Activated T-helper 1 cell treated with Interleukin-2 at 50 U/mL for 16 hours (primary cell): ENCODE measurements at places on chromosomes 5 and 9.

DNA sequence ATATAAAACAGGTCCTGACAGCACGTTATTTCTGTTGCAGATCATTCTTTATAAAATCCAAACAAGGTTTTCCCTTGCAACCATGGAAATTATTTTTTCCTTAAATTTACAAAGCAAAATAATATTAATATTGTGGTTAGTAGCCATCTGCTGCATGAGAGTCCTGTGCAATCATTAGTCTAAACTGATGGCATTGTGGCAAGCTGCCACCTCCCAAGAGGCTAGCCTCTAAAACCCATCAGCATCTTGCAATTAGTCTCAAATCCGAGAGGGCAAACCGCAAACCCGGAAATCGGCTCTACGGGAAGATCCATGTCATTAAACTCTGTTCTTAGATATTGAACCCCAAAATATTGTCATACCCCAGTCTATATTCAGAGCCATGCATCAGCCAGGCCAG, 11.3 kb upstream of the CDH6 start:
- no peak for DNase-seq

- no peak for DNase-seq
Measured at GRCh38 chr5:72232838-72233237, 87.2 kb downstream of the MRPS27 start.

GRCh38 chr5:16628376-16628775, 11.6 kb upstream of the RETREG1 start:
- no peak for DNase-seq

DNA sequence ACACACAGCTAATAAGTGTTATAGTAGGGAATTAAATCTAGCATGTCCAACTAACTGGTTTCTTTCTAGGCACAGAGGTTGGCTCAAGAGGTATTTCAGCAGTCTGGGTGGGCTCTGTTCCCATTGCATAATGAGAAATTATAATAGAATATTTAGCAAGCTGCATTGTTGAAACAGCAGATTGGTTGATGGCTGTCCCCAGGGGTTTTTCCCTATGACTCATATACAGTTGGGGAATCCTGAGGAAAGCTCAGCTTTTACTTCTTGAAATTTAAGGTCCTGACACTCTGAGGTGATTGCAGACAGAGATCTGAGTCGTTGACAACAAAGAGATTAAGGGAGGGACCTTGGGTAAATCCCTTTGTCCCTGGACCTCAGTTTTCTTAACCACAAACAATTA, 38.3 kb upstream of the TNFSF8 start:
- no peak for DNase-seq

- no peak for DNase-seq
Measured at GRCh38 chr5:177036443-177036842, 13.9 kb downstream of the ZNF346 start.

DNA sequence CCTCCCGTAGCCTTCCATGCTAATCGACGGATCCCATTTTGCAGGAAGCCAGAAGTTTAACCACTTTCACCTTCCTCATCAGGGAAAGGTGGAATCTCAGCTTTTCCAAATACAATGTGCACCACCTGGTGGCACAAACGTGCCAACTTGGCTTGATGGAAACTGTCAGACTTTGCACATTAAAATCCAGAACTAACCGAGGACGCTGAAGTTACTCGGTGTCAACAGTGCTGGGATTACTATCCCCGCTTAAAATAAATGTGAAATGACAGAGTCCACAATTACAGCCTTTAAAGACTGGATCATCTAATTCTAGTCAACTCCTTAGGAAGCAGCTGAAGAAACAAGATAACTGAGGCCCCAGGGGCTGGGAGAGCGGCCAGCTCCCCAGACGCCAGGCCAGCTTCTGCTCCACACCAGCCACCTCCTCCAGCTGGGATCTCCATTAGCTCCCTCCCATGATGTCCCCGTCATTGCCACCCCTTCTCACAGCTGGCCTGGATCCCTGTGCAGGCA, 50.1 kb upstream of the RETREG1 start:
- DNase-seq: no peak

- DNase-seq: no peak
Measured at GRCh38 chr9:4746278-4747030, 5.5 kb upstream of the AK3 start.

DNA sequence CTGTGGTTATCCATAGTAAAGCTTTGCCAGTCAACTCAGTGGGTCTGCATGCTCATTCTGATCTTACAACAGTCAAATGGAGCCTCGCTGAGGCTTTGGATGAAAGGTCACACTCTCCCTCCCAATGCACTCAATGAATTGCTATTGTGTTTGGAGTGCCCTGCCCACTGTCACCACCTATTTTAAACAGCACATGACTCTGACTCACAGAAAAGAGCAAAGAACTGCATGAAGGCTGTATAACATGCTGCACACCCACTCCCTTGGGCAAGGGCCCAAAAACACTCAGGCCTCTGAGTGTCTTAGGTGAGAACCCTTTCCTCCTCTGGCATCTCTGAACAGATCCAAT, 118.7 kb upstream of the CCDC112 start:
- no peak for DNase-seq

- DNase-seq: no peak
Measured at GRCh38 chr9:131876486-131876885, 136.6 kb upstream of the RAPGEF1 start.

- DNase-seq: peak; percentile 35
Measured at GRCh38 chr5:146751781-146752401, 126.7 kb downstream of the PPP2R2B start.

GRCh38 chr5:63563008-63563917, 399.0 kb downstream of the HTR1A start:
- no peak for DNase-seq

- no peak for DNase-seq
Measured at GRCh38 chr5:11324521-11325289, 563.7 kb upstream of the DAP start.

DNA sequence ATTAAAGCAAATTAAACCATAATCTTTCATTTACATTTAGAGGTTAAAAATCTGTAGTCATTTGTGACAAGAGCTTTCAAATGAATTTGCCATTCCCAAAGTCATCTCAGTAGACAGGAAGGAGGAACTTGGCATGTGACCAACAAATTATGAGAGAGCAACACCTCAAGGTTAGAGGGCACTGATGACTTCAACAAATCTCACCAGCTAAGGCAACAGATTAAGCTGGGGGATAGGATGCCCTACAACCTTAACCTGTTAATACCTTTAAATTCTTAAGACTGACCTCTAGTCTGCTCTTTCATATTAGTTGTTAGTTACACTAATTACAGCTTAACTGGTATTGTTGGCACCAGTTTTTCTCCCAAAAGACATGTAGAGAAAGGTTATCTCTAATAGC, 18.4 kb downstream of the POU5F2 start:
- DNase-seq: no peak

DNA sequence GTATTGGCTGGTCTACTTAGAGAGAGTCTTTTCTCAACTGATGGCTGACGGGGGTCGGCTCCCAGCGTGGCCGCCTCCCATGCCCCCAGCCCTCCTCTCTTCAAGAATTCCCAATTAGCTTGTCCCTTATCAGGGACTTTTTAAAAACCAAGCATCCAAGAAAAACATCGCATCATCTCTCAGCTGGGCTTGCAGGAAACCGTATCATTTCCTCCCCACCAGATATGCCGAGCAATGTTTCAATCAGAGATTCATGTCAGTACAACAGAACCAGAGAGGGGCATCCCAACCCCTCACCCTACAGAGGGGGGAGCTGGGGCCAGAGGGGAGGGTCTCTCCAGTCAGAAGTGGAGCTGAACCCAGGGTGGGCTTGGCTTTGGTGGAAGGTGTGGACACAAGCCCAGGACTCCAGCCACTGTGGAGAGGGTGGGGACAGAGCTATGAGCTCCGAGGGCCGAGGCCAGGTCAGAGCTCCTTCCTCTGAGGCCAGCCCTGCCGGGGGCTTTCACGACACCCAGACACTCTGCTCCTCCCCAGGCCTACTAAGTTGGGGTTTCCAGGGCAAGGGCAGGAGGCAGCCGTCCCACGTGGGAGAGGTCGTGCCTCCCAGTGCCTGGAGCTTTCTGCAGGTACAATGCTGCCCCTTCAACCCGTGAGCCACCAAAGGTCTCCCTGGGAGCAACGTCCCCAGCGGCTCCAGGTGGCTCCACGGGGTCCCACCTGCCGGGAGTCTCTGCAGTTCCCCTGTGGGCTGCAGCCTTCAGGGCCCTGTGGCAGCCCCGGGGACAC, 39.0 kb upstream of the TMEM250 start:
- DNase-seq: no peak

DNA sequence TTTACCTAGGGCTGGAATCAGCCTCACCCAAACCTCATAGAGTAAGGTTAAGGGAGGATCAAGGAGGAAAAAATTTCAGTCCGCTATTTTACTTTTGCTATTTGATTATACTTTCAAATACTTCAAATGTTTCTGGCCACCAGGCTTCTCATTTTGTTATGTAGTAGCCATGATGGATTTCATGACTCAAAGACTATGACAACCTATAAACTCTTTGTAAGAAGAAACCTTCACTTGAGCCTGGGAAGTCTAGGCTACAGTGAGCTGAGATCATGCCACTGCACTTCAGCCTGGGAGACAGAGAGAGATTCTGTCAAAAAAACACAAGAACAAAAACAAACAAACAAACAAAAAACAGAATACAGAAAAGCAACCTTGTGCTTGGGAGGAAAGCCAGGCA, 293.6 kb upstream of the TNC start:
- no peak for DNase-seq

DNA sequence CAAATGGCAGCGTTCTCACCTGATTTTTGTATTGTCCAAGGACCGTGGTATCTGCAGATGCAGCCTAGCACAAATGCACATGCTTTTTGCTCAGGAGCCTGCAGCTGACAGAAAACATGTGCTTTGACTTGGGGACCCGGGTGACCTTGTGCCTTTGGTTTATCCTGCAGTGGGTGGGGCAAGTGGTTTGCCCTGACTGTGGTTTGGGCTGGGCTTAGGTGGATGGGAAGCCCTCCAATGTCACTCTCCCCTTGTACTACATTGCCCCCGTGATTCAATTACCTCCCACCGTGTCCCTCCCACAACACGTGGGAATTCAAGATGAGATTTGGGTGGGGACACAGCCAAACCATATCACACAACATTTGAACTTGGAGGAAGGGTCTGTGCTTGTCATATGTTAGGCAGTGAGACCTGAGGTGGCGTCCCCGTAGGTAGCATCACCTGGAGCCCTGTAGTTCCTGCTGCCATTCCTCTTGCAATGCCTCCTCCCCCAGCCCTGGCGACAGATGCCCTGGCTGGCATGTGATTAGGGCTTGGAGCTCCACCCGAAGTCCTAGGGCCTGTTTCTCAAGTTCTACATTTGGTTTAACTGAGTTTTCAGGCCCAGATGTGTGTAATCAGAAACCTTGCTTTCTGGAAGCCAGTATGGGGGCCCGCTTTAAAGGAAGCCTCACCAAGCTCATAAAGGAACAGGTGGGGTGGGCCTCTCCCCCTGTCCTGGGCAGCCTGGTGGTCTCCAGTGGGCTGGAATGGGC, 2.1 kb downstream of the ANKRD33B start:
- DNase-seq: no peak

- no peak for DNase-seq
Measured at GRCh38 chr5:135356522-135357318, 42.3 kb downstream of the MACROH2A1 start.

- DNase-seq: no peak
Measured at GRCh38 chr9:108166519-108166918, 677.0 kb upstream of the KLF4 start.

- no peak for DNase-seq
Measured at GRCh38 chr5:113487416-113487780, 855 bp downstream of the MCC start.

- no peak for DNase-seq
Measured at GRCh38 chr9:127860260-127860659, 5.8 kb upstream of the ENG start.

- no peak for DNase-seq
Measured at GRCh38 chr5:155402927-155403640, 389.5 kb downstream of the KIF4B start.

GRCh38 chr9:23554686-23555085, 271.4 kb downstream of the ELAVL2 start:
- no peak for DNase-seq

- DNase-seq: no peak
Measured at GRCh38 chr9:110116543-110116885, 91.4 kb downstream of the C9orf152 start.

- no peak for DNase-seq
Measured at GRCh38 chr5:96256795-96257470, 176.1 kb downstream of the PCSK1 start.

GRCh38 chr5:34976347-34976746, 47.0 kb downstream of the DNAJC21 start:
- DNase-seq: no peak

GRCh38 chr5:78627175-78627574, 21.4 kb downstream of the LHFPL2 start:
- DNase-seq: no peak

- DNase-seq: no peak
Measured at GRCh38 chr9:88390371-88390990, 2.2 kb downstream of the SPIN1 start.

DNA sequence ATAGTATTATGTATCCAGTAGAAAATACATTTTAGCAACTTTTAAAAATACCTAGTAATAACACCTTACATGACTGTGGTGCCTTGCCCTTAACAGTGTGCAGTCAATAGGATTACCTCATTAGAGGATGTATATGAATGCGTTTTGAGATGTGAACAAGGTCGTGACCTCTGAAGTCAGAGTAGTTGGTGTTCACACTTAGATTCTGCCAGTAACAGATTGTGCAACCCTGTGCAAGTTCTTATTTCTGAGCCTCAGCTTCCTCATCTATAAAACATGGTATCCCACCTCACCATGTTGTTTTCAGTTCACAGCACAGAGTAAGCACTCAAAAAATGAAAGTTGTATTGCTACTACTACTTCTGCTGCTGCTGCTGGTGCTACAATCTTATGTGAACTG, 347.3 kb downstream of the KDM4C start:
- DNase-seq: no peak

DNA sequence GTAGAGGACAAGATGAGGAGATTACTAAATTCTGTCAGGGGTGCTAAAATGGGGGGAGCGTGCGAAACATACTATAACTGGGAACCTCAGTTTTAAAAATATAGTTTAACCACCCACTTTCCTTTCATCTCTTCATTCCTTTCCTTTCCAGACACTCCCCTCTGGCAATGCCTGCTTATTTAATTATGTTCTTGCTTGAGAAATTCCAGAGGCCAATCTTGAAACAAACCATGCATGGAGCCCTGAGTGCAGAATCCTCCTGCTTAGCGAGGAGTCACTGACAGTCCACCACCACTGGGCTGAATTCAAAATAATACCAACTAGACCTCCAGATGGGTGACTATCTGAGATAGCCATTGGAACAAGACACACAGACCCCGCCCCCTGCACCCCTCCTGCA, 29.7 kb upstream of the C9orf72 start:
- no peak for DNase-seq
